Sigmoid colon (tissue), 7 donors: ENCODE measurements at places on chromosomes 2 and 18. TPM values are rescaled to one million over a fixed set of nuclear protein-coding genes. Genes with fewer than 3 reads are reported as not detected.

GRCh38 chr2:158893026-158893425 lies 75.4 kb upstream of the TANC1 start:
- DNase-seq, result no peak

KYNU gene
- 2.3 TPM for total RNA-seq

SERPINB11 gene
- total RNA-seq, result not detected

DNA sequence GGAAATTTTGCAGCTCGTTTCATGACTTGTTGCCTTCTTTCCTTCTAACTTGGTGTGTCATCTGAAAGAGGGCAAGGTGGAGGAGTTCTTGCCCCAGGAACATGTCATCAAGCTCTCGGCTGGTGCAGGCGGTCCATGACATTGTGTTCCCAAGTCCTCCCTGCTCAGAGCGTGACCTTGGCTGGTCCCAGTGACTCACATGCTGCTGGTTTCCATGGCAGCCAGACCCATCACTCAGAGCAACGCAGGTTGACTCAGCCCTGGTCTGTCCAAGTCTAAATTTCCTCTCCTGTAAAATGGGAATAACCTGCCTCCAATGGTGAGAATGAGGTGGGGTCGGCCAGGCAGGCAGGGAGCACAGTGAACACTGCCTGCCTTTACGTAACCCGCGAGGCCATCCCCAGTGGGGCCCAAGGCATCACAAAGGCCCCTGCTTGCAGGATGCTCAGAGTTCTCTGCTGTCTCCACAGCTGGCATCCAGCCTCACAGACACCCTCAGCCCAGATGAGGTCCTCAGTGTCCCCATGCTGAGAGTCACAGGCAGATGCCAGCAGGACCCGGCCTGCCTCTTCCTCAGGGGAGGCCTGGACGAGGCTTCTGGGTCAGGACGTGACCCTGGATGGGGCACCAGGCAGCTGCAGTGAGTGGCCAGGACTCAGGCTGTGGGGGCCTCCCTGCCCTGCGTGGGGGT lies 143.7 kb downstream of the TPO start:
- no peak for DNase-seq

REG3A gene
- total RNA-seq, result not detected

CHCHD5 gene
- 22.5 TPM for total RNA-seq

DNA sequence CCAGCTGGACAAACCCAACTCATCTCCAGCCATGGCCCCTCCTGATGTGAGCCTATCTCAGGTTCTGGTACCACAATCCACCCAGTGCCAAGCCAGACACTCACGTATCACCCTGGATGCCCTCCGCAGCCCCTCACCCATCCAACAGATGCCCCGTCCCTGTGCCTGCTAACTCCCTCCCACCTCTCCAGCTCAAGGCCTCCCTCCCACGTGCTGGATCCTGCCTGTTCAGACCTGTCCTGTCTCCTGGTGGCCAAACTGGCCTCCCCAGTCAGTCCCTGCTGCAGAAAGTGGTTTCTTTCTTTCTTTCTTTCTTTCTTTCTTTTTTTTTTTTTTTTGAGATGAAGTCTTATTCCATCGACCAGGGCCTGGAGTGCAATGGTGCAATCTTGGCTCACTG lies 86.2 kb downstream of the RRM2 start:
- no peak for DNase-seq

DNA sequence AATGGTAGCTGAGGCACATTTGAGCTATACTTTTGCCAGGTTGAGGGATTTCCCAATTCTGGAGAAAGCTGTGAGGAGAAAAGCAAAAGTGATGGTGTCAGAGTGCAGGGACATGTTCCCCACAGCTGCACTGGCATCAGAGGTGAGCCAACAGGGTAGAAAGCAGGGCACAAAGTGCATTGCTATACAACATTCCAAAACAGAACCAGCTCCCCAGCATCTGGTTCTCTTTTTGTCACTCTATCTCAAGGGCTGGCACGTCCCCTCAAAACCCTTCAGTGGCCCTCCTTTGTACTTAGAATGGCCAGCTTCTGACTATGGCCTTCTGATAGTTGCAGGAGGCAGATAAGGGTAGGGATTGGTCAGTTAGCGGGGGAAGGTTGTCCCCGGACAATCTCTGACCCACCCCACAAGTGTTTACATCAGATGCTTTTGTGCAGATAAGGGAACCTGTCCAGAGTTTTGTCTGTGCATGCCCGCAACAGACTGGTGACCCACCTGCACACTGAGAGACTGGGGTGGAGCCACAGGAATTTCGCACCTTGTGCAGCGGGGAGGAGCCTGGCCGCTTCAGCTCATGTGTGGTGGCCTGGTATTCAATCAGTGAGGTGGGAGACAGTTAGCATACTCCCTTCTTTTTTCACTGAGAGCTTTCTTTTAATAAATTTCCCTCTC lies 31.0 kb upstream of the TMEM17 start:
- DNase-seq, result no peak

CPS1 gene
- total RNA-seq, result 2.2 TPM

- DNase-seq, result no peak
These were observed 16.4 kb upstream of the FBLN7 start for GRCh38 chr2:112121682-112122254.

PCARE gene
- 0.14 TPM for total RNA-seq

MATN3 gene
- 0.71 TPM for total RNA-seq

- DNase-seq, result no peak
These were observed 118.1 kb downstream of the PRPF40A start for GRCh38 chr2:152598975-152599759.

DNA sequence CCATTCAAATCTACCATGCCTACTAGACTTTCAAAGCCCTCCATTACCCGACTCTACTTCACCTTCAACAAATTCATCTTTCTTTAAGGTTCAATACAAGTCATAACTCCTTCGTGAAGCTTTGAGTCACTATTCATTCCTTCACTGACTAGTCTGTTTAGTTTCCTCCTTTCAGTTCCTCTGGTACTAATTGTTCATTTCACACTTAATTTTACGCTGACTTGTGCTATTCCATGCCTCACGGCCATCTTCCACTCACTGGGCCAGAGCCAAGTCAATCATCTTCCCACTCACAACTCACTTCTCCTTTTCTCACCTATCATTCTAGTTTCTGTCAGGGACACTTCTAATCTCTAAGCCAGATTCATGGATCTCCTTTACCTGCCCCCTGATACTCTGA lies 136.2 kb downstream of the MTX2 start:
- no peak for DNase-seq
